ENCODE measurements at places on chromosomes 7 and 10. TPM values are rescaled to one million over a fixed set of nuclear protein-coding genes. Genes with fewer than 3 reads are reported as not detected.

The EMX2 gene
- total RNA-seq, result not detected

The NEBL gene
- 3.2 TPM for total RNA-seq

The AVL9 gene
- 54.8 TPM for total RNA-seq

The KIAA1217 gene
- 10.9 TPM for total RNA-seq

The STAG3 gene
- total RNA-seq, result 2.0 TPM

The ADCY1 gene
- total RNA-seq, result 0.67 TPM

The IDI1 gene
- 57.4 TPM for total RNA-seq

The CTAGE4 gene
- not detected for total RNA-seq

The VIPR2 gene
- not detected for total RNA-seq

The MMRN2 gene
- total RNA-seq, result 262 TPM

The PKD1L1 gene
- 3.4 TPM for total RNA-seq

The CDC14C gene
- not detected for total RNA-seq

The UNCX gene
- not detected for total RNA-seq

The TMEM213 gene
- not detected for total RNA-seq

The TAS2R41 gene
- total RNA-seq, result not detected

The SYT15B gene
- total RNA-seq, result 0.65 TPM

The NYAP1 gene
- 4.6 TPM for total RNA-seq

The PLXNA4 gene
- 33.2 TPM for total RNA-seq

The SLC13A1 gene
- not detected for total RNA-seq

The PILRA gene
- 0.38 TPM for total RNA-seq

The EN2 gene
- not detected for total RNA-seq

The SORCS1 gene
- not detected for total RNA-seq

The TAS2R38 gene
- not detected for total RNA-seq

The SORCS3 gene
- total RNA-seq, result under 0.01 TPM

The BICC1 gene
- total RNA-seq, result 0.48 TPM

The DDC gene
- total RNA-seq, result not detected

The SP8 gene
- total RNA-seq, result not detected

The PGAM2 gene
- total RNA-seq, result not detected

The SEMA3A gene
- 23.2 TPM for total RNA-seq

The SLC16A12 gene
- 0.65 TPM for total RNA-seq

The SPDYE1 gene
- not detected for total RNA-seq

The CAV2 gene
- total RNA-seq, result 275 TPM

The UFSP1 gene
- 2.5 TPM for total RNA-seq

The WDR91 gene
- 5.2 TPM for total RNA-seq

The LRMDA gene
- total RNA-seq, result 18.3 TPM

The TYW1 gene
- 14.0 TPM for total RNA-seq

The CUBN gene
- 11.8 TPM for total RNA-seq

The NPTX2 gene
- total RNA-seq, result 3.4 TPM

The LIPK gene
- not detected for total RNA-seq

The SORBS1 gene
- 1.1 TPM for total RNA-seq

The PPP3CB gene
- total RNA-seq, result 19.2 TPM

The SFMBT2 gene
- 2.9 TPM for total RNA-seq

The OIT3 gene
- 0.19 TPM for total RNA-seq

The ZPBP gene
- total RNA-seq, result not detected

The SLC26A5 gene
- 0.33 TPM for total RNA-seq

Measured in vein endothelial cell (primary cell).